ENCODE measurements at places on chromosomes 7 and 10.

DNA sequence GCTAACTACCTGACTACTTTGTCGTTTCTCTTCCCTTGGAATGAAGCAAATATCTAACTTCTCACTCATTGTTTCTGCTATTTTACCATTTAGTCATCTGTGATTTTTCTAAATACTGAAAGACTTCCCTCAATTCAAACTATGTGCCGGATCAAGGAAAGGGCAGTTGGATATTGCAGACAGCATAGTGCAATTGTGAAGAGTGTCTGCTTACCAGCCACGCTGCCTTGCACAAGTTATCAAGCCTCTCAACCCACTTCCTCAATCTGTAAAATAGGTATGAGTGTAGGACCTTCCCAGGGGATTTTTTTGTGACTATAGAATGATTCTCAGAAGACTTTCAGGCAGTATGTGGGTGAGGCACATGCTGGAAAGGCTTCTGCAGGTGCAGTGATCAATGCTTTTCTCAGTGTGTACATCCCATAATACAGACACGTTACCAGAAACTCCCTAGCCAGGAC, 54.3 kb downstream of the EGFR start:
- DNase-seq: no peak

DNA sequence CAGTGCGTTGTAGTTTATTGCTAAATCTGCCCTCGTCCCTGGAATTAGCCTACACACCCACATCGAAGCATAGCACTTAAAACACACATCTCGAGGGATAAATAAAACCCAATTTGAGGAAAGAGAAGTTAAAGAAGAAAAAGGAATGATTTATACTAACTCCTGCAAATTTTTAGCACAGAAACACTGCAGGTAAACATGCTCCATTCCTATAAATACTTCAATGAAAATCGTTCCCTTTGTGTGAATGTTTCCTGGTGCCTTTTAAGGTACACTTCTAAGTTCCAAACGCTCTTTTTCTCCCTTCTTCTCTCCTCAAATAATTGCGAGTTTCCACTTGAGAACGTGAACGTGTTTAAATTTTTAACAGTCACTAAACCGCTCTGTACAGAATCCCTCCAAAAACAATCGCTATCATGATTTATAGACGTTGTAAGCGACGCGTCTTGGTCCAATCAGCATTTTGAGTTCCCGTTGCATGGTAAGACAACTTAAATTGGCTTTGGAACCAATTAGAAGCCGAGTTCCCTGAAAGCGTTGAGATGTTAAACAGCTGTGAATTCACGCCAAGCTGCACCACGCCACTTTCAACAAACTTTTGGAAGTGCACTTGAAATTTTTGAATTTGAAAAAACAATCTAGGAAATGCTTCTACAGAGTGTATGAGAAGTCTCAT, 12.5 kb upstream of the EBLN1 start:
- no peak for DNase-seq

- no peak for DNase-seq
Measured at GRCh38 chr7:37977243-37977642, 56.8 kb downstream of the EPDR1 start.

- DNase-seq: no peak
Measured at GRCh38 chr10:133135116-133135465, 24.9 kb upstream of the KNDC1 start.

DNA sequence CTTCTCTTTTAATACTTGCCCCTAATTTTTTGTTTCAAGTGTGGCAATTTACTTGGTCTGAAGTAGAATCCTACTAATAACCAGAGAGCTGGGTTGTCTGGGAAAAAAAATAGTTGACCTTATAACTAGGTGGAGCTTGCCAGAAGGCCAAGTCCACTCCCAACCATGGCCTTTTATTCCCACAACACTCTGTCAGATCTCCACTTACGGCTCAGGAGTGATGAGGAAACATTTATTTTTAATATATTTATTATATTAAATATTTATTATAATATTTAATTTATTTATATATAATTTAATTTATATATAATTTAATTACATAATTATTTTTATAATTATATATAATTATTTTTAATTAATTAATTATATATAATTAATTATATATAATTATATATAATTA, 58.8 kb downstream of the TSPAN12 start:
- DNase-seq: no peak

DNA sequence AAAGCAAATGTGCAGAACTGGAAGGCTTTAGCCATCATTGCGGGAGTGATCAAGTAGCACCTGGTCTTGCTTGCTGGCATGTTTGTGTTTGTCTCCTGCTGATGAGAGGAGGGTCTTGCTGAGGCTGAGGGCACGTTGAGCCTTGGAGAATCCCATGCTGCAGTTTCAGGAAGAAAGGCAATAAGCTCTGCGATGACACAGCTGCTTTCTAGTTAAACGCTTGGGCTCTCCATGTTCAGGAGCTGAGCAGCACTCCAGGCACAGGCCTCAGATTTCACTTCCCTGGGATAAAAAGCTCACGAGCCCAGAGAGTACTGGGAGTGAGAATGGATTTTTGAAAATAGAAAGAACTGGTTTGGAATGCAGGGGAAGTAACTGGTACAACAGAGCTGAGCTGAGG, 100.8 kb downstream of the LRRC18 start:
- DNase-seq: no peak
